ENCODE measurements at places on chromosomes 5 and 9.

DNA sequence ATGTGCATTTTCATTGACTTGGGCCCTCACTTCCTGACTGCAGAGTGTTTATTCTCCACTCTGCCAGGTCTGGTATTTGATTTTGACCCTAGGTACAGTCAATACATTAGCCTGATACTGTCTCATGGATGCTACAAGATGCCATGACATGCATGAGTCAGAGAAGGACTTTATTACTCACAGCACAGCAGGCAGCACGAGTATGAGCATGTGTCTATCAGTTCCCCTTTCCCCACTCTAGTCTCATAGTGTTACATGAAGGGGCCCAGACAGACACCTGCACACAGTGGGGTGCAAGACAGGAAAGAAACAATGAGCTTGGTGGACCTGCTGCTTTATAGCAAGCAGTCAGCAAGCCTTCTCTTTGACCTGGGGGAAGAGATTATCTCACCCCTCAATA is 19.6 kb downstream of the ITGA2 start:
- DNase-seq: no peak

GRCh38 chr9:98100456-98100855 is 18.6 kb downstream of the TRIM14 start:
- no peak for DNase-seq

- DNase-seq: no peak
Observed at GRCh38 chr9:130934702-130935647, 4.1 kb downstream of the FIBCD1 start.

- no peak for DNase-seq
Observed at GRCh38 chr5:98464737-98465330, 308.6 kb upstream of the RGMB start.

- DNase-seq: no peak
Observed at GRCh38 chr9:133591985-133592384, 17.2 kb downstream of the FAM163B start.

Measured in BE2C (cell line).